NCI-H446 (cell line): ENCODE measurements at places on chromosomes 12 and 14.

- no peak for DNase-seq
Observed at GRCh38 chr12:95424271-95424994, 49.5 kb upstream of the METAP2 start.

GRCh38 chr12:95998611-95999286 is 2.6 kb upstream of the HAL start:
- no peak for DNase-seq

DNA sequence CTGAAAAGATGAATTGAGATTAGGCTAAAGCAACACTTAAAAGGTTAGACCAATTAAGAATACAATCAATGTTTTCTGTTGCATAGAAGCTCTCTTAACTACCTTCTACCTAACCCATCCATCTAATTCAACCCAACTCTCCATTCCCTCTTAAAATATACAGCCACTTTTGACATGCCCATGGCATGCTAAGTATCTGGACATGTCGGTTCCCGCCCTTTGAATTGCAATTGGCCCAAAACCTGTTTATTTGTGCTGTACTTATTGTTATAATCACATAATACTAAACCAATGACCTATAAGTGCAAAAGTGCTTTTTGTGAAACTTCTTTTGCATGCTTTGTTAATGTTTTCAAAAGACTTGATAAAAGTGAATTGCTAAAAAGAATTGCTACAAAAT is 37.6 kb upstream of the APPL2 start:
- DNase-seq: no peak

- DNase-seq: no peak
Observed at GRCh38 chr12:124480469-124481256, 86.7 kb downstream of the NCOR2 start.

GRCh38 chr12:75724928-75725312 is 213.5 kb upstream of the KRR1 start:
- DNase-seq: peak; percentile 96

DNA sequence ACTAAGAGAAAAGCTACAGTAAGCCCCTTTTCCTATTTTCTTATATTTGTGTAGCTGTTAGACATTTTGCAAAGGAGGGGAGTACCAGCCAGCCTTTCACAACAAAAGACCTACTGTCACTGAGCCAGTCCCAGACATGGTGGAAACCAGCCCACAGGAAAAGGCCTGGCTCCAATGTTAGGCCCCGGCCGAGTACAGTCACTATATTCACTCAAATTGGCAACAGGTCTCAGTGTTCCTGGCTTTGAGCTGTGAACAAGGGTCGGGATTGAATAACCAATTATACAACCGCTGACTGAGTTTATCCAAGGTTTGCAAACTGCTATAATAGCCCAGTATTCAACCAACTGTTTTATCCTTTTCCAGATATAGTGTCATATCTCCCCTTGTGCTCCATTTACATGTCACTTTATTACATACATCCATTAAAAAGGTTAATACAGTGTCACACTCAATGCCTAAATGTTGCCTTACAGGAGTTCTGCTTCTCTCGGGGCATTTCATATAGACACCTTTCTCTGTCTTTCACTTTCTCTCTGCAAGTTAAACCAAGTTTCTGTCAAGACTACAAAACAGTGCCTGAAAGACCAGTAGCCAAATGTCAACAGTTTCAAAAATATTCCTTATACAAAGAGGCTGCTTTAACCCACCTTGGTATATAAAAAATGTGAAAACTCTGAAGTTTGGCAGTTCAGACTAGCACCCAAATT is 178.1 kb downstream of the SOX5 start:
- DNase-seq: peak; percentile 42

GRCh38 chr12:57498571-57498970 is 10.7 kb downstream of the MARS1 start:
- no peak for DNase-seq

GRCh38 chr12:95658386-95658785 is 107.1 kb upstream of the USP44 start:
- no peak for DNase-seq
